Right ventricle myocardium superior (tissue), 1 donor: ENCODE measurements at places on chromosomes 3 and 15.

GRCh38 chr15:33204087-33204486 is 9.6 kb upstream of the FMN1 start:
- no peak for DNase-seq

DNA sequence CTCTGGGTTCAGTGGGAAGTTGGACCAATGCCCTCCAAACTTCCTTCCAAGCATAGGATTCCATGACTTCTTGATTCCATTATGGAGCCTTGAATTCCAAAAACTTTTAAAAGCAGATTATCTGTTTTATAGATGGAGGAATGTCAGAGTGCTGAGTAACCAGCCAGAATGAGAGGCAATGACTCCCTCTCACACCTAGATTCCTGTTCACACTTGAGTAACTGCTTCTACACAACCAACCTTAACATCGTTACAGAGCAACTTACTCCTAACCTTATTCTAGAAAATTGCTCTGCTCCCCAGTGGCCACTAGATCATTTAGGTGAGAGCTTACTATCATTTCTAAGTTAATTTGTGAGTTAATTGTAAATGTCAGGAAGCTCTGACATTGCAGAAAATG is 24.2 kb upstream of the NR2F2 start:
- no peak for DNase-seq

- no peak for DNase-seq
These were observed 129.0 kb downstream of the SEMA6D start for GRCh38 chr15:47846128-47846868.

DNA sequence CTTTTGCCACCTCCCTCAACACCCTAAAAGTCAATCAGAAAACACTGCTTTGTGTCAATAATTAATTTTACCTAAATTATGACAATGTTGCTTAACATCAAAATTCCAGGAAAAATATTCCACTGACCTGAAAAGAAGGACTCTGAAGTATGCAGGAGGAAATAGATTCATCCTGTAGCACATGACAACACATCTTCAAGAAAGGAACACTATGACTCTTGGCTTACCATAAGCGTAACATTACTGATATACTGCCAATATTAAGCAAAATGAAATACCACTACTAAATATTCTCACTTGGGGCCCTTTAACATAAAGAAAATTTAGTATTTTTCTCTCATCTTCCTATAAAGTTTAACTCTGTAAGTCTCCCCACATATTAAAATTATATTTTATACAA is 9.6 kb downstream of the SUCLG2 start:
- DNase-seq: no peak

DNA sequence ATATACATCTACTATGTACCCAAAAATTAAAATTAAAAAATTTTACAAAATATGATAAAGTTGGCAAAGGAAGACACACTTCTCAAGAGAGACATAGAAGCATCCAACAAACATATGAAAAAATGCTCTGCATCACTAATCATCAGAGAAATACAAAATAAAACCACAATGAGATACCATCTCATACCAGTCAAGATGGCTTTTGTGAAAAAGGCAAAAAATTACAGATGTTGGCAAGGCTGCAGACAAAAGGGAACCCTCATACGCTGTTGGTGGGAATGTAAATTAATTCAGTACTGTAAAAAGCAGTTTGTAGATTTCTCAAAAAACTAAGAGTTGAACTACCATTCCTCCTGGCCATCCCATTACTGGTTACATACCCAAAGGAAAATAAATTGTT is 581.7 kb upstream of the CCDC54 start:
- no peak for DNase-seq

- DNase-seq: no peak
These were observed 74.7 kb downstream of the CMSS1 start for GRCh38 chr3:99892332-99892731.

DNA sequence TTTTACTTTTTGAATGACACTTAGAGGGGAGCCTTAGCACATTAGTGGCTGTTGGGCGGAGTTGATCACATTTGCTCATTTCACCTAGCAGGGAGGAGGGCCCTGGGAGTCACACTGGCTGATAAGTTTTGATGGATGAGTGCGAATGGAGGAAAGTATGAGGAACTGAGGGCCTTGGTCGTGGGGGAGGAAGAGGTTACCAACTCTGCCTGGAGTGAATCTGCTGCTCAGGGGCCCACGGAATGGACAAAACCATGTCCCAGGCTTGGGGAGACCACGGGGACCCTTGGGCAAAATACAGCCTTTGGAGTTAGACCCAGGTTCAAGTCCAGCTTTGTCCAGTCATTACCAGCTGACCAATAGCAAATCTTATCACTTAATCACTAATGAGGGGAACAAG is 5.1 kb upstream of the FLNB start:
- DNase-seq: no peak

- DNase-seq: no peak
These were observed 155.2 kb downstream of the RBPMS2 start for GRCh38 chr15:64619880-64620839.

DNA sequence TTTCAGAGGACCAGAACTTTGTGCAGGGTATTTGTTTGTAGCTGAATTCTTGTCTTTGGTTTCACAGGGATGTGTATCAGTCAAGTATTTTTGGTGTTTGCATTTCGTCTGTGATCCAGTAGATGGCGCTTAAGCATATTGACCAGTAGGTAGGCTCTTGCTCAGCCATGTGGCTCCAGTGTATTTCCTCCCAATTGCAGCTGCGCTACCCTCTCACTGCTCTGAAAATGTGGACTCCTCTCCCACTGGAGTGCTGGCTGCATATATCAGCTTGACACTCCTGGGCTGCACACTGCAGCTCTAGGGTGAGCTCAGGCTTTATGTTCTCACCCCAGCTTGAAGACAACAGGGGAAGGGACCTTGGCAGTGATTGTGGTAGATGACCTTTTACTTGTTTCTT is 1264.3 kb upstream of the ALCAM start:
- no peak for DNase-seq

- DNase-seq: no peak
These were observed 158.2 kb upstream of the ANKRD28 start for GRCh38 chr3:15955968-15956367.

- no peak for DNase-seq
These were observed 216.0 kb downstream of the SNRPN start for GRCh38 chr15:25170781-25171110.

GRCh38 chr3:161423911-161424522 is 52.7 kb upstream of the SPTSSB start:
- no peak for DNase-seq

GRCh38 chr3:97991293-97991682 is 19.1 kb upstream of the RIOX2 start:
- DNase-seq: no peak

DNA sequence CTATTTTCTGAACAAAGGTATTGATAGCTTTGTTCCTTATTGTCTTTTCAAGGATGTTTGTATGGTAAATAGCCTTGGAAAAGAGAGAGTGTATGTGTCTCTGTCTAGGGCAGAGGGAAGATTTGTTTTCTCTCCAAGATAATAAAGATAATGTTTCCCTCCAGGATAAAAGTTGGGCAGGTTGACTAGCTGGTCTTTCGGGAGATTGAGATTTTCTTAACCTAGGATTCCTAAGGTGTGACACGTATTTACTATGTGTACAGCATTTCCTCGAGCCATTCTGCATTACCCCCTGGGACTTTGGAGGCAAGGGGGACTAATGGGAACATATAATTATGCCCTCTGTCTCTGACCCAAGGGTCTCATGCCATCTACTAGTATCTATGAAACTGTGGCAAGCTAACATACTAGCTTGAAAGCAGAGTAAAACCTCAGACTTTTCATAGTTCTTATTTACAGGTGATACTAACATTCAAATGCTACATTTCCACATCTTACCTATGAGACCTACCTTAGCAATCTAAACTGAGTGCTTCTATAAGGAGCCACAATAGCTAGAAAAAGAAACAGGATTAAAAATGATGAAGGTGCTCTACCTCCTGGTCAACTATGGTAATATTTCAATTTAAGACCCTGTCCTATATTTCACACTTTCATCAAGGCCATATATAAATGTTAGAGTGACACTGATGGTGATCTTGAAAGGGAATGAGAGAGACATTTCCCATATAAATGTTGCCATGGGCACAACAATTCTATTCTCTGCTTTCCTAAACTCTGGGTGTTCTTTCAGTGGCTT is 252.9 kb upstream of the CBLB start:
- DNase-seq: no peak

GRCh38 chr15:77384589-77385359 is 35.1 kb downstream of the PEAK1 start:
- DNase-seq: no peak

- no peak for DNase-seq
These were observed 652.0 kb upstream of the GOLIM4 start for GRCh38 chr3:168747697-168748096.

- no peak for DNase-seq
These were observed 43.7 kb downstream of the LRRC49 start for GRCh38 chr15:70936326-70936725.

DNA sequence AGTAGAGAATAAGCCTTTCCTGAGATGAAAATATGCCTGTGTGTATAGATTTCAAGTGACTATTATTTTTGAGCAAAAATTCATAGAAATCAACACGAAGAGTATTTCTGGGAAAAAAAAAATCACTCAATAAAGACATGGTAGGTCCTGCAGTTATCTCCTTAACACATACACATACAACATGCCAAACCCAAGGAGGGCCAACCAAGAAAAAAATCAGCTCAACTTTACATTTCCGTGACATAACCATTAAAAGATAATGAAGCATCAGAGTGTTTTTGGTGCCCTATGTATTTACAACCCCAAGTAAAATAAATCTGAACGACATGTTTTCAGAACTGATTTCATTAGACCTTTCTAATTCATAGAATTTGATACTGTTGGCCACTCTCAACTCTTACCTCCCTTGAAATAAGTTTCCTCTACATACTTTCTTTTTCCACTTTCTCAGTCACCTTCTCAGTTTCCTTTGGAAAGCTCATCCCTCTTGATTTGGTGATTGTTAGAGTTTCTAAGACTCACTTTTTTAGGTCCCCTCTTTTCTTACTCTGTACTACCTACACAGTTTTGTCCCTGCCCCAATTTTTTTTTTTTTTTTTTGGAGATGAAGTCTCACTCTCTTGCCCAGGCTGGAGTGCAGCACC is 162.3 kb downstream of the TBL1XR1 start:
- DNase-seq: no peak

GRCh38 chr3:43183456-43183855 is 77.6 kb upstream of the POMGNT2 start:
- DNase-seq: no peak

GRCh38 chr3:138127636-138128365 is 4.4 kb downstream of the A4GNT start:
- DNase-seq: no peak

- DNase-seq: no peak
These were observed 8.5 kb downstream of the ITPKA start for GRCh38 chr15:41501931-41502794.

GRCh38 chr3:171531716-171532115 is 71.5 kb upstream of the TNIK start:
- no peak for DNase-seq
